ENCODE measurements at places on chromosomes 7 and 10.

GRCh38 chr10:19782430-19783089 lies 33.7 kb upstream of the PLXDC2 start:
- DNase-seq = no peak

- DNase-seq = no peak
Measured at GRCh38 chr10:76296957-76297356, 865.5 kb downstream of the LRMDA start.

GRCh38 chr7:121931149-121931902 lies 58.4 kb downstream of the PTPRZ1 start:
- DNase-seq = no peak

- DNase-seq = no peak
Measured at GRCh38 chr10:55410415-55410885, 609.4 kb upstream of the PCDH15 start.

DNA sequence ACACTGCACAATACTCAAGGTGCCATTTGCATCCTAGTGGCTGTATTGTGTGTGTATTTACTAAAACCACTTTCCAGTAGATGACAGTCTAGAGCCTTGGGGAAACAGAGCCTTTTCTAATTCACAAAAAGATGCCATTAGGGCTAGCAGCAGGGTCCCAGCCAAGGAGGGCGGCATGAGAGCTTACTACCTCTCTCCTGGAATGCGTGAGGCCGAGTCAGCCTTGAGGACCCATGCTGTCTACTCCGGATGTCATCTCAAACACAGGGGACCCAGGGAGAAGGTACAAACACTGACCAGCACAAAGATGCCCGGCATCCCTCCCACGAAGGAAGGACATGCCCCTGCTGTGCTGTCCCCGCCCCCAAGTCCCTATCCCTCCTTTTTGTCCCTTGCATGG lies 65.5 kb downstream of the CYCS start:
- no peak for DNase-seq

DNA sequence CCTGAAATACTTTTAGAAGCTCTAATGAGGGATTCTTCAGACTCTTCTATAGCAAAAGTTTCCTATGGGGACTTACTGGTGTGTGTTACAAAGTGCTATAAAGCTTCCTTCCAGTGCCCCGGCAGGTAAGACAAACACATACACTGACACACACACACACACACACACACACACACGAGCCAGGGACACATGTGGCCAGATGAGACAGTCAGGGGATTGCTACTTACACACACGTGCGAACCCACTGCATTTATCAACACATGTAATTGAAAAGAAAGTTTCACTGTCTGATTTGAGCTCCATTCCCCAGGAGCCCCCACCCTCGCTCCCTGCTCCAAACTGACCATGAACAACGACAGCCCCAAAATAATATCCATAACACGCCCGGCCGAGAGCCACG lies 119.8 kb downstream of the PRPF18 start:
- DNase-seq = no peak

DNA sequence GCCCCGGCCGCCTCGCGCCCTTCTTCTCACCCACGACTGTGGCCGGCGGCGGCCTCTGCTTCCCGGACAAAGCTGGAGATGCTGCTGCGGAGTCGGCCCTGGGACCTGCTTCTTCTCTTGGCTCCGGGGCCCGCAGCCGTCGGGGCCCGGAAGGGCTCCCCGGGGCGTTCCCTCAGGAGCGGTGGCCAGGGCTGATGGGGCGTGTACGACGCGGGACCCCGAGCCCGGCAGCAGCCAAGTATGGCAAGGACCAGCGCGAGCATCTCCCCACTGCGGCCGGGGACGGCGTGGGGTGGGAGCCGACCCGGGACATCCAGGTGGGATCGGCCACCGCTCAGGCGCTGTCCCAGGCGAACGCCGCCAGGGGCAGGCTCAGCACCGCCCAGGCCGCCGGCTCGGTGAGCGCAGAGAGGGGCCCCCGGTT lies 27.6 kb upstream of the BMS1 start:
- no peak for DNase-seq

DNA sequence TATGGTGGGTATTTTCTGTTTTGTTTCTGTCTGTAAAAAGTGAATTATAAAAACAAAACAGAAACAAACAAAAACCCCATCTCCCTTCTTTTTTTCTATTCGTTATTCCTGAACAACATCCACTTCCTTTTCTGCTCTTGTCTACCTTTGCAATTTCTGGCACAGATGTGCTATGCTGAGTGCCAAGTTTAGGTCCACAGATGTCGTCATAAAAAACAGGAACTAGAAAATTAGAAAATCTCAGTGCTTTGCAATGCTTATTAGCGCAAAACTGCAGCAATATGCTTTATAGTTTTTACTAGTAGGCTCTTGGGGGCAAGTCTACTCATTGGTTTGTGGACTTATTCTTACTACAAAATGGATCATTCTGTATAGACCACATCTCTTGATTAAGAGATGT lies 94.2 kb upstream of the PRKCQ start:
- no peak for DNase-seq

DNA sequence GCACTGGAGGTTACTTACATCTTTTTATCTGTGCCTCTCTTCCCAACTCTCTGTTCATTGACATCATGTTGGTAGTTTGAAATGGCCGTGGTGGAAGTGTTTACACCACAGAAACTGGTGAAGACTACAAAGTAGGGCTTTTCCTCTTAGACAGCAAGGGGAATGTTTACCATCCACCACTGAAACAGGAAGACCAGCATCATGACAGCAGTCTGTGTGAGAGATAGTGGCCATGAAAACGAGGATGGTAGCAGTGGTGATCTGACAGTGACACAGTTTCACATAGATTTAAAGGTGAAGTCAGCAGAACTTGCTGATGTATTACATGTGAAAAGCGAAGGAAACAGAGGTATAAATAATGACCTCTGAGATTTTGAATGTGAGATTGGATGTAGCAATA lies 115.7 kb downstream of the CCDC71L start:
- DNase-seq = no peak

Measured in uterus (tissue), 4 donors.